ENCODE measurements at places on chromosomes 1 and 21.

- DNase-seq: no peak
Measured at GRCh38 chr1:81808760-81809159, 8.0 kb downstream of the ADGRL2 start.

DNA sequence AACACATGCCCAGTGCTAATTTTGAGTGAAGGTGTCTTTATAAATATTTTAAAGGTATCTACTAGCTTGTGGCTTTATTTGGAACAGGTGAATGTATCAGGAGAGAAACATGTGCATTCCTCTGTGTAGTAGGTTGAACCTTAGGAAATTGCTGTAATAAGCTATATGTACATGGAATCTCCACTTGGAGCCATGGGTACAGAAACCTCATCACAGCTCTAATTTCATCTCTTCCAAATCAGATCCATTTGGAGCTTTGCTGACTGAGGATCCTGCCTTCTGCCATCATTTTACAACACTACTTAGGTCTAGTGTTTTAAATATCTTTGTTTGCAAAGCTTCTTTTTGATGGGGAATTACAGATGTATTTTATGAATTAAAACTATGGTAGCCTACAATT is 2.1 kb downstream of the KCNK2 start:
- no peak for DNase-seq

- no peak for DNase-seq
Measured at GRCh38 chr21:15638856-15639549, 90.8 kb upstream of the USP25 start.

DNA sequence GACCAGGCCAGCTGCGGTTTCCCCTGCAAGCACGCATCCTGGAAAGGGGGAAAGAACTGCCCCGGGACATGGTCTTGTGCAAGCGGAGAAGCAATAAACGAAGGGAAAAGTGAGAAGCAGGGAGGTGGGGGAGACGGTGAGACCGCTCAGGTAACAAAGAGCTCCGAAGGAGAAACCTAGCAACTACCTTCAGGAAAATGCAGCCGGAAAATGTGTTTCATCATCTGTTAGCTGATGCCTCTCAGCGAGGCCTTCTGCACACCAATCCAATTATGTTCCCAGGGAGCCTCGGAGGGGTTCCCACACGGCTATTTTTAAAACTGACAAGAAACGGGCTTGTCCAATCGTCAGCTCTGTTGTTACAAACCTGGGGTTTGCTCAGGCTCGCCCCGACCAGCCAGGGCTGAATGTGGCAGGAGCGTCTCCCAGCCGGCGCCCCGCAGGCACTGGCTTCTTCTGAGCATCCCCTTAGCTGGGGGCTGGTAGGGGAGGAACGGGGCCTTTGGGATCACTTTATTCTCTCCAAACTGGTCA is 3.4 kb downstream of the RIPK4 start:
- DNase-seq: no peak

- DNase-seq: peak; percentile 7
Measured at GRCh38 chr1:52674497-52675384, 23.4 kb downstream of the COA7 start.

DNA sequence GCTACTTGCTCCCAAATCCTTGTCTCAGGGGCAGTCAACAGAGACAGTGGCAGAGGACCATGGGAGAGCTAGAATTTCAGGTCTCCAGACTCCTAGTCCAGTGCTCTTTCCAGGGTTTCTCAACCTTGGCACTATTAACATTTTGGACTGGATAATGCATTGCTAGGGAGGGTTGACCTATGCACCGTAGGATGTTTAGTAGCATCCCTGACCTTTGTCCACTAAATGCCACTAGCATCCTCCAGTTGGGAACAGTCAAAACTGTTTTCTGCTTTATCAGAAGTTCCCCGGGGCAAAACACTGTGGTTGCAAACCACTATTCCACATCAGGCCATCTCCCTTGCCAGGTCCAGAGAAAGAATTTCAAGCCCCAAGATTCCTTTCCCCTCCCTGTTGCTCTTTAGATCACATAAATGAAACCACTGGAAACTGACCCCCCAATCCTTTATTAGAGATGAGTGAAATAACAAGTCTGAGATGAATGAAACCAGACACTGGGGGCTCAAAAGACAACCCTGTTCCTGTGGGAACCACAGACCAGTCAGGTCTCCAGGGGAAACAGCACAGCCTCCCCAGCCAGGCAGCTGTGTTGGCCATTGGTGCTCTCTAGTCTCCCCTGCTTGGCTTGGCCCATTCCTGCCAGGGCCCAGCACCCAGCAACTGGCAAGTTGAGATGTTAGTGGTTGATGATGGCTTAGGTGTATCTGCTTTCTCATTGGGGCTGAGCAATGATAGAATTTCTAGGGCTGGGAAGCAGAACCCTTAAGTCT is 3.8 kb upstream of the TCEA3 start:
- no peak for DNase-seq

DNA sequence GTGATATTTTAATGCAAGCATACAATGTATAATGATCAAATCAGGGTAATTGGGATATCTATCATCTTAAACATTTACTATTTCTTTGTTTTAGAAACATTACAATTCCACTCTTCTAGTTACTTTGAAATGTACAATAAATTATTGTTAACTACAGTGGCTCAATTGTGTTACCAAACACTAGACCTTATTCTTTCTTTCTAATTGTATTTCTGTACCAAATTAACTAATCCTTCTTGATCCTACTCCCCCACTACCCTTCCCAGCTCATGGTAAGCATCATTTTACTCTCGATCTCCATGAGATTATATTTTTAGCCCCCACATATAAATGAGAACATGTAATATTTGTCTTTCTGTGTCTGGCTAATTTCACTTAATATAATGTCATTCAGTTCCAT is 95.0 kb upstream of the MROH9 start:
- DNase-seq: no peak

DNA sequence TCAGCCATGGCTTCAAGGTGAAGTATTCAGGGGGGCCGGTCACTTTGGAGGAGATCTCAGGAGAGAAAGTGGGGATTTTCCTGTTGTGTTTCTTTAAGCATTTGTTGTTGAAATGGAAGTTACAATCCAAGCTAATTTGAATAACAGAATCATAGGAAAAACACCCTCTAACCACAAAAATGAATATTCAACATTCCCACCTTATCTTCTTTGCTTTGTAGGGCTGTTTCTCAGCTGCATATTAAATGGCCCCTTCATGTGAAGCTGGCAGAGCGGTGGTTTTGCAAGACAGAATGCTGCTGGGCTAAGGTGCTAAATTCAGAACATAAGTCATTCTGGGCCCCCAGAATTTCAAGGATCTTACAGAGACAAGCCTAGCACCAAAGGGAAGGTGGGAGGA is 279.0 kb downstream of the RRAGC start:
- DNase-seq: no peak

DNA sequence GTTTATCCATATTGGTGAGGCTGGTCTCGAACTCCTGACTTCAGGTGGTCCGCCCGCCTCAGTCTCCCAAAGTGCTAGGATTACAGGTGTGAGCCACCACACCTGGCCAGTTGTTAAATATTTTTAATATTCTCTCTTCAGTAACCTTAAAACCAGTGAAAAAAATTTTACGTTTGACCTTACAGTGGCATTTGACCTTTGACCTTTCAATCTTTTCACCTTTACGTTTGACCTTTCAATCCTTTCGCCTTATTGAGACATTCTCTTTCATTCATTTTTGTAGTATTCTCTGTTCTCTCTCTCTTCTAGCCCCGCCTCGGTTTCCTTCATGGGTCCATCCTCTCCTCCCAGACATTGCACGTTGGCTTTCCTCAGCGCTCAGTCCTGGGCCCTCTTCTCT is 277.9 kb downstream of the DNM3 start:
- no peak for DNase-seq
